ENCODE measurements at places on chromosomes 4 and X.

DNA sequence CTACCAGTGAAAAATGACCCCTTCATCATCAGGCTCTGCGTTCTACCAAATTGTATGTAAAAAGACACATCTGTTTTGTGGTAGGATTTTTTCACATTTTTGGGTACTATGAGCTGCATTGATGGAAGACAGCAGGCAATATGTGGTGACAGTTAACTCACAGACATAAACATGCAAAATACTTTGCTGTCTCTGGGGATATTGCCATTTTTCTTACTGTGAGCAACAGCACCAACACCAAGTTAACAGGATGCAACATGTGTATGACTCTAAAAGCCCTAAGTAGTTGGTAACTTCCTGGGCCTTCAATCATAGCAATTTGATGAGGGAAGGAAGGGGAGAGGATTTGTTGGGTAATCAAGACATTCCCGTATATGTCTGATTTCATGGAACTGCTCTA lies 56.4 kb upstream of the DRP2 start:
- no peak for DNase-seq

- DNase-seq: no peak
These were observed 629.2 kb downstream of the KLHL13 start for GRCh38 chrX:117487421-117487820.

DNA sequence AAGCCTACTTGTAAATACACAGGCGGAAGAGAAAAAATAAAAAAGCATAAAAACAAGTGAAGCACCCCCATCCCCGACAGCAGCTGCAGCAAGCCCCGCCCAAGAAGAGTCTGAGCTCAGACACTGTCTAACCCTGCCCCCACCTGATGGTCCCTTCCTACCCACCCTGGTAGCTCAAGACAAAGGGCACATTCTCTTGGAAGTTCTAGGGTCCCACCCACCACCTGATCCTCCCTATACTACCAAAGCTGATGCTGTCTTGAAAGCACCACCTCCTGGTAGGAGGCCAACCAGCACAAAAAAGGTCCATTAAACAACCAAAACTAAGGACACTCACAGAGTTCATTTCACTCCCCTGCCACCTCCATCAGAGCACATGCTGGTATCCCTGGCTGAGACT lies 308.2 kb downstream of the KLHL13 start:
- no peak for DNase-seq

- no peak for DNase-seq
These were observed 899.5 kb upstream of the INTU start for GRCh38 chr4:126733301-126733700.

DNA sequence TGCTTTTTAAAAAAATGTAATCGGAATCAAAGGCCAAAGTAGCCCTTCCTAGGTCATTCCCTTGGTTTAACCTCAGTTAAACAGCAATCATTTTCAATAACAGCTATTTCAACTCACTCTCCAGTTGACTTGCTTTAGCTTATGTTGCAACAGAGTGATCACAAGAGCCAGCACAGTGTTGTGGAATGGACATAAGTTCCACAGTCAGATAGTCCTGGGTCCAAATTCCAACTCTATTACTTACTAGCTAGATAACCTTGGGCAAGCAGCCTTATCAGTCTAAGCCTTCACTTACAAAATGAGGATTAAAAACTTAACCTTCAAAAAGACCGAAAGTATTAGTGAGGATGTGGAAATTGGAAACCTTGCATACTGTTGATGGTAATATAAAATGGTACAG lies 9.2 kb upstream of the GPC3 start:
- DNase-seq: no peak

- DNase-seq: no peak
These were observed 4.0 kb downstream of the TCEAL2 start for GRCh38 chrX:102129473-102129872.

DNA sequence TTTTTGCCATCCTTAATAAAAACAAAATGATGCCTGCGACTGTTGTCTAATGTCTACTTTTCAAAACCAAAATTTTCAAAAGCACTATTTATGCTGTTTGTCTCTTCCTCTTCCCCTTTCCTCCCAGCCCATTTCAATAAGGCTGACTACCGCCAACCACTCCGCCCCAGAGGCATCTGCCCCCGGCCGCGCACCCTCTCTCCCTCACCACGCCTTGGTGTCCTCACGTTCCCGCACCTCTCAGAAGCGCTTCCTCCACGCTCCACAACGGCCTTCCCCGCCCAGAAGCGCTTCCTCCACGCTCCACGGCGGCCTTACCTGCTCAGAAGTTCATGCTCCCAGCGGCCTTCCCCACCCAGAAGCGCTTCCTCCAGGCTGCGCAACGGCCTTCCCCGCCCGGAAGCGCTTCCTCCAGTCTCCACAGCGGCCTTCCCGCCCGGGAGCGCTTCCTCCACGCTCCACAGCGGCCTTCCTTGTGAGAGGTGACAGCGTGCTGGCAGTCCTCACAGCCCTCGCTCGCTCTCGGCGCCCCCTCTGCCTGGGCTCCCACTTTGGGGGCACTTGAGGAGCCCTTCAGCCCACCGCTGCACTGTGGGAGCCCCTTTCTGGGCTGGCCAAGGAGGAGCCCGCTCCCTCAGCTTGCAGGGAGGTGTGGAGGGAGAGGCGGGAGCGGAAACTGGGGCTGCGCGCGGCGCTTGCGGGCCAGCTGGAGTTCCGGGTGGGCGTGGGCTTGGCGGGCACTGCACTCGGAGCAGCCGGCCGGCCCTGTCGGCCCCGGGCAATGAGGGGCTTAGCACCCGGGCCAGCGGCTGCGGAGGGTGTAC lies 490.4 kb upstream of the ZFP42 start:
- DNase-seq: no peak

- DNase-seq: no peak
These were observed 1105.1 kb upstream of the TENM3 start for GRCh38 chr4:181138116-181138515.

Data from activated naive CD4-positive, alpha-beta T cell treated with anti-CD3 and anti-CD28 coated beads, Interleukin-2, amount 10 ng/mL, durations not matched to agents 7 days and 5 days (primary cell).